Kidney epithelial cell (primary cell): ENCODE measurements at places on chromosomes 2 and 18. TPM values are rescaled to one million over a fixed set of nuclear protein-coding genes. Genes with fewer than 3 reads are reported as not detected.

TTC27 gene
- 19.8 and 24.1 TPM in 2 replicates for total RNA-seq

CFAP53 gene
- 0.29 and 1.3 TPM in 2 replicates for total RNA-seq

OBSL1 gene
- 39.8 and 41.0 TPM in 2 replicates for total RNA-seq

ZEB2 gene
- total RNA-seq = 14.7 and 15.7 TPM in 2 replicates

SLC8A1 gene
- total RNA-seq = 2.8 and 3.2 TPM in 2 replicates

TLX2 gene
- total RNA-seq = 0.27 TPM in 1 of 2 replicates, not detected in the other

GRCh38 chr2:28993206-28993960 lies 12.3 kb downstream of the TOGARAM2 start:
- DNase-seq = no peak

DNA sequence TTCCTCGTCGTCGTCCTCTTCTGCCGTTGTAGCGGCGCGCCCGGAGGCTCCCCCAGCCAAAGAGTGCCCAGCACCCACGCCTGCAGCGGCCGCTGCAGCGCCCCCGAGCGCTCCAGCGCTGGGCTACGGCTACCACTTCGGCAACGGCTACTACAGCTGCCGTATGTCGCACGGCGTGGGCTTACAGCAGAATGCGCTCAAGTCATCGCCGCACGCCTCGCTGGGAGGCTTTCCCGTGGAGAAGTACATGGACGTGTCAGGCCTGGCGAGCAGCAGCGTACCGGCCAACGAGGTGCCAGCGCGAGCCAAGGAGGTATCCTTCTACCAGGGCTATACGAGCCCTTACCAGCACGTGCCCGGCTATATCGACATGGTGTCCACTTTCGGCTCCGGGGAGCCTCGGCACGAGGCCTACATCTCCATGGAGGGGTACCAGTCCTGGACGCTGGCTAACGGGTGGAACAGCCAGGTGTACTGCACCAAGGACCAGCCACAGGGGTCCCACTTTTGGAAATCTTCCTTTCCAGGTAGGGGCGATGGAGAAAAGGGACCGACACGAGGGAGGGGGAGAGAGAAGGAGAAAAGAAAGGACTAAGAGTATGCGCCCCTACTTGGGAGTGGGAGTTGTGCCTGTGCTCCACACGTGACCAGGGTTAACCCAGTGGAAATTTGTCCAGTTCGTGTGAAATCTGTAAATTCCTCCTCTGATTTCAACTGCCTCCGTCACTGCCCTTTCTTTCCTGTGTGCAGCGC lies 800 bp downstream of the HOXD13 start:
- DNase-seq = no peak

DNA sequence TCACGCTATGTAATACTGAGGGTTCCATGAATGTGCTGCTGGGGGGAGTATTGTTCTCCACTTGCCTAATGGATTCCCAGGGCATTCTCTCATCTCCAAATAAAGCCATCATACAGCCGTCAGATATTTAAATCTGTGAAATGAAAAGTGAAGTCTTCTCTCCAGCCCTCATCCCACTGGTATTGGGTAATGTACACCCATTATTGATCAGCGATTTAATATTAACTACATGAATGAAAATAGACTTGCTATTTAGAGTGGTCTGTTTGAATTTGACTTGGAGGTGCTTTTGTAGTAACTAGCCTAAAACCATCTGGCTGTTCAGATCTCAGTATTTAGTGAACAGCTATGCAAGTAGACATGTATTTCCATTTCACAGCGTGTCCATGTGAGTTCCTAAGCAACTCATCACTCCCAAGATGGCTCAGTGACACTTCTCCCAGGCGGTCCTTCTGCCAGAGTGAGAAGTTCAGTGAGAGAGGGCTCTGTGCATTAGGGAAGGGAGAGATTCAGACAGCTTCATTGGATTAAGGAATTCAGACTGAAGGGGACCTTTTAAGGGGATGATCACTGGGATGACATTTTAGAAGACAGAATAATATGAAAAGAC lies 140.7 kb downstream of the WDSUB1 start:
- DNase-seq = no peak
